ENCODE measurements at places on chromosomes 12 and 14.

- peak; percentile 61 for DNase-seq
These were observed 186.7 kb upstream of the NEDD1 start for GRCh38 chr12:96720363-96720705.

GRCh38 chr12:10614056-10614370, 604 bp upstream of the MAGOHB start:
- no peak for DNase-seq

DNA sequence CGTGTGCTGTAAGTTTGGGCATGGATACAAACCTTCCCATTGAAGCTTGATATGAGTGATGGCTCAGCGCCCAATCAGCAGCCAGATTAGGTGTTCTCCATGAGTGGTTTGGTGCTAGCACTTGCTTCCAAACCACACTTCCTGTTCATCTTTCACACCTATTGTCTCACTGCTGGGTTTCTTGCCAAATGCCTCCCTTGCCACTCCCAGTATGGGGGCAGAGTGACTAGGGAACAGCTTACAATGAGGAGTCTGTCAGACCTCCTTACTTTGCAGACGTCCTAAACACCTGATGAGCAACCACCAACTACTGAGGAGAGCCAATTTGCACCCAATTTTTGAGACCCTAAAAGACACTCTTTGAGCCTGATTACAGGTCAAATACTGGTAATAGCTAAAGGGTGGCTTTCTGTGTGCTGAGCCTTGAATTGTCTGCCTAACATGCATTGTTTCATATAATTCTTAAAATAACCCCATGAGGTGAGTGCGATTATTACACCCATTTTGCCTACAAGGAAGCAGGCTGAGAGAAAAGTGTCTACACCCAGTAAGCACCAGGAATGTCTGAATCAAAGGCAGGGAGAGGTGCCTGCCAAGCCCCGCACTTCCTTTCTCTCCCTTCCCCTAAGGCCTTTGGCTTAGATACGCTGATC, 48.4 kb upstream of the FOS start:
- DNase-seq, result no peak

GRCh38 chr12:4978737-4979136, 64.9 kb upstream of the KCNA5 start:
- peak; percentile 52 for DNase-seq

DNA sequence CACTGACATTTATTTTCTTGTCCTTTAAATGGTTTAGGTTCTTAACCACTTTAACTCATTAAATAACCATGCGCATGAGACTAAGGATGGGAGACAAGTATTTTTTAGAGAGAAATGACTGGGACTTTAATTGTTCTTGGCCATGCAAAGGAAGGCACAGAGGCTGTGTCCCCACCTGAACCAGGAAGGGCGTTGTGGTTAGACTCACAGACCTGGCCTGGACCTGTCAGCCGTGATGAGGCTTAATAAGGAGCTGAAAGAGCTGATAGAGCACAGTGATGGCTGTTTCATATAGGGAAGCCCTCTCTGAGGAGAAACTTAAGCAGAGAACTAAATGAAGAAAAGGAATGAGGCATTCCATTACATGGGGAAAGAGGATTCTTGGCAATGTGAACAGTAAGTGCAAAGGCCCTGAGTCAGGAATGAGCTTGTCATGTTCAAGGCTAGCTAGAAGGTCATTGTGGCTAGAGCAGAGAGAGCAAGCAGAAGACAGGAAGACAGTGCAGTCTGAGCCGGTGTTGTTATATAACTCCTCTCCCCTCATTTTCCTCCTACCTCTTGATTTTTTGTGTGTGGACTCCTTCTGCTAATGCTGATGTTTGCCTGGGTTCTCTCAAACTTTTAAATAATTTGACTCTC, 74.4 kb upstream of the ANO4 start:
- DNase-seq, result no peak

GRCh38 chr12:71445071-71445470, 5.5 kb downstream of the LGR5 start:
- DNase-seq, result no peak

- DNase-seq, result no peak
These were observed 23.2 kb upstream of the BICD1 start for GRCh38 chr12:32083489-32083888.

GRCh38 chr12:71503579-71504391, 64.2 kb downstream of the LGR5 start:
- peak; percentile 58 for DNase-seq

DNA sequence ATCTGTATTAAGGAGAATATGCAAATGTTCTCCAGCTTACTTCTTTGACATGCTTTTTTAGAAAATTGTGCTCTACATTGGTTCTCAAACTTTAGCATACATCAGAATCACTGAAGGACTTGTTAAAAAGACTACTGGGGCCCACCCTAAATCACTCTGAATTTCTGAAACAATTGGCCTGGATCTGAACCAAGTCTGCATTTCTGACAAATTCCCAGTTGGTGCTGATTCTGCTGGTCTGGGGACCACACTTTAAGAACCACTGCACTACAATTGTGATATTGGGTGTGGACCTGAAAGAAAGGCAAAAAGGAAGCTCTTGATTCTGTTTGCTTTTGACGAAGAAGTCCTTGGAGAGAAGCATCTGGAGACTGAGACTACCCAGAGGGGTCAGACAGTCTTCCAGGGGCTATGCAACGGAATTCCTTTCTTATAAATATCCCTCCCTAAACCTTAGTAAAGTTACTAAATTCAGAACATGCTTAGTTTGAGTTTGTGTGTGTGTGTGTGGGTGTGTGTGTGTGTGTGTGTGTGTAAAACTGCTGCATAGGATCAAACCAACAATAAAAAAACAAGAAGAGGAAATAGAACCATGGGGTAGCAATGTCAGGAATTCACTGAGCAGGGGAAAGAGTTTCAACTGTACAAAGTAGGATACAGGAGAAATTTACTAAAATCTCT, 36.8 kb downstream of the EAPP start:
- DNase-seq, result no peak

- DNase-seq, result no peak
These were observed 2.6 kb downstream of the MYF6 start for GRCh38 chr12:80709811-80710726.

All from NCI-H1417 (cell line).